ENCODE measurements at places on chromosomes 6 and 20.

- DNase-seq: no peak
These were observed 13.2 kb upstream of the AHCY start for GRCh38 chr20:34316196-34316814.

GRCh38 chr20:10322073-10323012 lies 103.7 kb downstream of the SNAP25 start:
- DNase-seq: no peak

- no peak for DNase-seq
These were observed 43.0 kb downstream of the DNAAF9 start for GRCh38 chr20:3364323-3365013.

DNA sequence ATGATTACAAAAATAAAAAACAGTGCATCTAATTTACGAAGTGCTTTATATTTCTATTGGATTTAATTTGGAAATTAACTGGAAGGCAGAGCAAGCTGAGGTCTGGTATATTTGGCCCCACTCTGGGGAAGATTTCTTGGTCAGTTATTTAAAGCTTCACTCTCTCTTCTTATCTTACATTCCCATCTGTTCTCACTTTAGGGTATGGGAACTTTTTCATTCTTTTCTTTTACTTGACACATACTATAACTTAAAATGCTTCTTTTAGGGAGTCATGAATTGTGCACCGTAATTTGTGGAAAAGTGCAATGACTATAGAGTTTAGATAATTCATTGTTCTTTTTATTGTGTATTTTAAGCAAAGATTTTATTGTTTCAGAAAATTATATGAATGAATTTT lies 170.4 kb downstream of the BCKDHB start:
- DNase-seq: no peak

DNA sequence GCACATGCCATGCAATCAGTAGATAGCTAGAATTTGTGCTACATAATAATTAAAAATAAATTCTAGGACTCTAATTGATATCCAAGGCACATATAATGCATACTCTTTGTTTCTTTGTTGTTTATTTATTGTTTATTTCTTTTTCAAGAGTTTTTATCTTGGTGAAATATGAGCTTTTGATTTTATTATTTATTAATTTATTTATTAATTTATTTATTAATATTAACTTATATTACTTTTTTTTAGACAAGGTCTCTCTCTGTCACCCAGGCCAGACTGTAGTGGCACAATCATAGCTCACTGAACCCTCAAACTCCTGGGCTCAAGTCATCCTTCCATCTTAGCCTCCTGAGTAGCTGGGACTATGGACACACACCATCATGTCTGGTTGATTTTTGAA lies 519.9 kb downstream of the HAO1 start:
- DNase-seq: no peak

DNA sequence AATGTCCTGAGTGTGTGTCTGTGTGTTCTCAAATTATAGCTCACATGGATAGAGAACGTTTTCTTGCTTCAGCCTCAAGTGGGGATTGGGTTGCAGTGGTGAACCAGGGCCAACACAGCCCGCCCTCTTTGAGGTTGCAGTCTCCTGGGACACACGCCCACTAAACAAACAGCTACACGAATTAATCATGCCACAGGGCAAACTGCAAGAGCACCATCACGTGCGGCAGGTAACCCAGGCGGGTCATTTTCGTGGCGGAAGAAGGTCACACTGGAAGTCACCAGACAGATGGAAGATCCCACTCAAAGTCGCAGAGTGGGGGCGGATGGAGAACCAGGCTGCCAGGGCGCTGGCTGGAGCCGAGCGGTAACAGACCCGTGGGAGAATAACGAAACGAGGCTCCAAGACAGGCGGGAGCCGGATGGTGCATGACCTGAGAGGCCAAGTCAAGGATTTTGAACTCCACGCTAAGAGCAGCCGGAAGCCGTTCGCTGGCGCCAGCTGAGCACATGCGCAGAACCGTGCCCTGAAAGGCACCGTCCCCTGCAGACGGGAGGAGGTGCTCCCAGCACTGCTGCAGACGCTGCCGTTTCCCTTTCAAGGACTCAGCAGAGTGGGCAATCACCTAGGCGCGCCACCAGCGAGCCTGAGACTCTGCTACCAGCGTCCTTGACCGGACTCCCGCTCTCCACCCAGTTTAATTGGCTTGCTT lies 10.7 kb downstream of the DLL1 start:
- no peak for DNase-seq

DNA sequence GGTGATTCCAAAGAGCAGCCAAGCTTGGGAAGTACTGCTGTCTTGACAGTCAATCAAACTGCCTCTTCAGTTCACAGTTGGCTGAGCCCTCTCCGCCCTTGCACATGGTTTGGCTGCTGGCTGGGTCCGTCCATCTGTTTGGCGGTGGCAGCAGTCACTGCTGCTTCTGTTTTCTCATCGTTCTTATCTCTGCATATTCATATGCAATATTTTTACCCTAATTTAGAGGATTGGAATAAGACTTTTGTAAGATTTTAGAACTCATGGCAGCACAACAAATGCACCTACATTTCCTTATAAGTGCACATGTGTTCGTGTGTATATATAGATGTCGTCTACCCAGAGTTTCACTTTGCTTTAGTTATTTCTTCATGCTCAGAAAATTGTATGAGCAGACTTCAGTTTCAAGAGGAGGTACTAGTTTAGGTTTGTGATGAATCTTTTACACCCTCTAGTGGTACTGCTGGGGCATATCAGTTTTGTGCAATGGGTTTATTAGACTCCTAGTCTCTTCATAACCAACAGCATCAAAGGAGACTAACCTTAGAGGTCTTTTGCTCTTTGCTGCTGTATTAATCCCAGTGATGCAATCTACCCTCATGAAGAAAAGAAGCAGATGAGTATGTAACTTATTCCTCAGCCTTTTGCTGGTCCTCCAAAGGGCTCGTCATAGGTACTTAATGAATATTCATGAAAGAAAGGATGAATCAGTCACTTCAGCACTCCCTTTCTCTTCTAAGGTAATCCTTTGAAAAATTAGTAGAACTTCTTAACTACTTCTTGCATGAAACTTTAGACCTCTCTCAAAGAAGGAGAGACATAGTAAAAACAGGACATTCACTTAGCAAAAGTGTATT lies 44.3 kb downstream of the KHDC1L start:
- DNase-seq: no peak

- no peak for DNase-seq
These were observed 1.1 kb upstream of the USP49 start for GRCh38 chr6:41896281-41896680.

DNA sequence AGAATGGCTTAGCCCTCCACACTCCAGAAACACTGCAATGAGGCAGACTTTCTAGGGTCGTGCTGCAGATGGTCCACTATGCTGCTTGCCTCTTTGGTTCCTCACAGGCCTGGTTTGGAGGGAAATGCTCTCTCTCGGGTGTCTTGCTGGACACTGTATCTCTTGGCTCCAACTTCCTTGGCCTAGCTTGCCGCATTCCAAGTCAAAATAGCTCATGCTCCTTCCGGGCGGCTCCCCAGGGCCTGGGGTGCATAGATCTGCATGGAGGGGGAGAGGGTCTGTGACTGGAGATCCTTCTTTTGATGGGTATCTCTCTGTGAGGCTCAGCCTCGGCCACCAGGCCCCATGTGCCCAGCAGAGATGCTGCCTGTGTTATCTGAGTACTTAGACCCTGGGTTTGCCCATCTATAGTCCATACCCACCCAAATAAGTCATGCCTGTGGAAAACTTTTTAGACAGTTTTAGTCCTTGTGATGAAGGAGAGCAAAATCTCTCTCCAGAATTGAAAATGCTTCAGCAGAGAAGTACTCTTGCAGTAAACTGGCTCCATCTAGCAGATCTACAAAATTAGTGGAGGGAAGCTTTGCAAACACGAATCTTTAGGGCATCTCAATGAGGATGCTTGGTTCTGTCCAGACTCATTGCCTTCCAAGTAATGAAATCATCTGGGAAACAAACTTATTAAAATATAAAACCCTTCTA lies 264.1 kb upstream of the RIN2 start:
- no peak for DNase-seq

- DNase-seq: no peak
These were observed 763 bp downstream of the BHLHE23 start for GRCh38 chr20:63005862-63006539.

DNA sequence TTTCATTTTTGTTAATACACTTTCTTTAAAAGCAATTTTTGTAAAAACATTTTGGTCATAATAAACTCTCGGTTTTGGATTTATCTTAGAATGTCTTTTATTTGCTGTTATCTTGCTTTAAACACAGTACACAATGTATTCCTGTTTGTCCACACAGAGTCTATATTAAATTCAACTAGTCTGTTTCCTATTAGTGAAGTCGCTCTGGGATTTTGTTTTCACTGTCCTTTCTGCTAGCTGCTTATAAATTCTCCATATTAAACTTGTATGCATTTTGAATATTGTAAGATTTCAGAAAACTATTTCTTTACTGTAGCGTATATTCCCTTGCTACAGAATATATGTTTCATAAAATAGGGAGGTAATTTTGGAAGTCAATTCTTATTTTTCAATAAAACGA lies 630.2 kb downstream of the HDGFL1 start:
- no peak for DNase-seq

- no peak for DNase-seq
These were observed 29.1 kb downstream of the RALY start for GRCh38 chr20:34022839-34023234.

- DNase-seq: no peak
These were observed 35.1 kb upstream of the SMIM8 start for GRCh38 chr6:87287251-87287650.

GRCh38 chr6:101490857-101491256 lies 97.3 kb downstream of the GRIK2 start:
- DNase-seq: no peak

GRCh38 chr6:24583463-24584381 lies 62.3 kb downstream of the KIAA0319 start:
- peak; percentile 84 for DNase-seq

DNA sequence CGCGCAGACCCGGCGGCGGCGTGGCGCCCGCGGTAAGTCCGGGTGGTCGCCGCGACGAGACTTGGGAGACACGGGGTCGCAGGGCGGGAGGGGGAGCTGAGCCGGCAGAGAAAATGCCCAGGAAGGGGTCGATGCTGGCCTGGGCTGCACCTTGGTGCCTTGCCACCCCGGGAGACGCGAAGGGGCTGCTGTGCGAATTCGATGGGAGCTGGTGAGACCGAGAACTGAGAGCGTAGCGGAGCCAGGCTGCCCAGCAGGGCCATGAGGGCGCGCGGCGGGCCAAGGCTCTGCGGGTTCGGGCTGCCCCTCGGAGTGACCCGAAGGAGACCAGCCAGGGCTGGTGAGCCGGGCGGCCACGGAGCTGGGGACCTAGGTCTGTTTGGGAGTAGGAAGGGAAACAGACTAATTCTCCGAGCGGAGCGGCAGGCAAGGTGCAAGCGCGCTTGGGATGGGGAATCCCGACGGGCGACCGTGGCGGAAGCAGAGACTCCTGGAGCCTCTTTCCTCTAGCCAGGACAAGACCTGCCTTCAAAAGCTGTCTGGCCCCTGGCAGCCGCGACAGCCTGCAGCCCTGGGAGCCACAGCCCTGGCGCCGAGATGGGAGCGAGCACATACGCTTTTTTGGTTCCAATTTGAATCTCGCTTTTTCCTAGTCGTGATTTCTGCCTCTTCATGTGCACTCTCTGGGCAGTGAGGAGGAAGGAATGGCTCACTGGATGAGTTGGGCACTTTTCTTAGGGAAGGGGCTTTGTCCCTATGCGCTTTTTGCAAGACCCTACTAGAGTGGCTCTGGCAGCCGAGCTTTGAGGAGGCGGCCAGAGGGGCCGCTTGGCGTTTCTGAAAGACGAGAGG lies 691 bp downstream of the SYNDIG1 start:
- no peak for DNase-seq

- no peak for DNase-seq
These were observed 153.0 kb upstream of the DEFB112 start for GRCh38 chr6:50202766-50203165.

GRCh38 chr6:156508923-156509322 lies 268.3 kb upstream of the ARID1B start:
- no peak for DNase-seq

GRCh38 chr20:33443512-33444239 lies at the start of gene SNTA1:
Gene SNTA1, minus strand, starts transcription at chr20:33443763. Its CDS starts 143 bp downstream, at chr20:33443620.
- peak; percentile 73 for DNase-seq

DNA sequence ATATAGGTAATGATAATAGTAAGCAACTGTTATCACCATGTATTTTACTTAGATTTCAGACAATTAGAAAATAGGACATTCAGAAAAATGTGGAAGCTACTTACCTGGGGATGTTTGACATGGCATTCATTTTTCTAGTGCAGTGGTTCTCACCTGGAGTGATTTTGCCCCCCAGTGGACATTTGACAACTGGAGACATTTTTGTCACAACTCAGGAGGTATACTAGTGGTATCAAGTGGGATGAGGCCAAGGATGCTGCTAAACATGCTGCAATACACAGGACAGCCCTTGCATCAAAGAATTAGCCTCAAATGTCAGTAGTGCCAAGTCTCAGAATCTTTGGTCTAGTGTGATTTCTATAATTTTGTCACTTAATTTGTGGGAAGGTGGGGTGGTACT lies 36.1 kb downstream of the NUS1 start:
- DNase-seq: no peak

GRCh38 chr20:20459726-20460125 lies 91.8 kb downstream of the INSM1 start:
- DNase-seq: no peak

GRCh38 chr6:87393026-87393622 lies 14.6 kb upstream of the CFAP206 start:
- DNase-seq: peak; percentile 60

DNA sequence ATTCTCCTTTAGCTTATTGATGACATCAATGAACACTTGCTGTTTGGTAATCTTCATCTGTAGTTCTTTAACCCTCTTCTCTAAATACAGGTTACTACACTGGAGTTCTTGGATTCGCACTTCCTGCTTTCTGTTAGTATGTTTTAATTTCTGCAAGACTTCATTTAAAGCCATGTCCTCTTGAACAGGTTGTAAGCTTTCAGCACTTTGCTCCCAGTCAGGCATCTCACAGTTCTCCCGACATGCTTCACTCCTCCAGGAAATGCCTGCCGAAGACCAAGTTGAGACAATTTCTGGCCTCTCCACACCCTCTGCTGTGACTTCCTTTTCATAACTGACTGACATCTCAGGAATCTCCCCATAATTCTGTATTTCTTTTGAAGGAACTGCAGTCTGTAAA lies 15.8 kb downstream of the CAGE1 start:
- DNase-seq: no peak

DNA sequence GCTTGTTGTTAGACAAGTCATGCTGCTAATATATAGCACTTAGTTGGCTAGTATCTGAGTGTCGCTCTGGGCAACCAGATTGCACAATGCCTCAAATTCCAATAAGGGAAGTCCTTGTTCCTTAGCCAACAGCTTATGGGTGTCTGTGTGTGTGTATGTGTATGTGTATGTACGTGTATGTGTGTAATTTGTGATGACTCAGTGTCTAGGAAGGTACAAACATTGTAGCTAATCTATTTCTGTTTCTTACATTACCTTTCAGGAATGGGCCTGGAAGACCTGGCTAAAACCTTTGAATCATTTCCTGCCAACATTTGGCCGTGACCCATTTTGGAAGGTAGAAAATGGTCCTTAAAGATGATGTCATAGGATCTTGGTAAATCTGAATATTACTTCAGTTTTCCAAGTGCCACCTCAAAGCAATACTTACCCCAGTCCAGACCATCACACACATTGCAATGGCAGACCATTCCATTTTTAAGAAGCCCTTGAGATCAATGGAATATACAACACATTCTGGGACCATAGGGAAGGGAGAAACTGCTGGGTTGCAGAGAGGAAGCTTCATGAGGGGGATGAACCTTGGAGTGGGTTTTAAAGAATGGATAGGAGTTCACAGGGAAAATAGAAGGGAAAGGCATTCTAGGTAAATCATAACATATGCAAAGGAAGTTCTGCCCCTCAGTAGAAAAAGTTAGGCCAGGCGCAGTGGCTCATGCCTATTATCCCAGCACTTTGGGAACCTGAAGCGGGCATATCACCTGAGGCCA lies 25.1 kb downstream of the NEDD9 start:
- no peak for DNase-seq

GRCh38 chr20:35541118-35541782 lies 628 bp upstream of the ERGIC3 start:
- DNase-seq: no peak
